ENCODE measurements at places on chromosomes 1 and 21.
A peak's percentile ranks its signal among the peaks of the same experiment; 100 is the strongest.

DNA sequence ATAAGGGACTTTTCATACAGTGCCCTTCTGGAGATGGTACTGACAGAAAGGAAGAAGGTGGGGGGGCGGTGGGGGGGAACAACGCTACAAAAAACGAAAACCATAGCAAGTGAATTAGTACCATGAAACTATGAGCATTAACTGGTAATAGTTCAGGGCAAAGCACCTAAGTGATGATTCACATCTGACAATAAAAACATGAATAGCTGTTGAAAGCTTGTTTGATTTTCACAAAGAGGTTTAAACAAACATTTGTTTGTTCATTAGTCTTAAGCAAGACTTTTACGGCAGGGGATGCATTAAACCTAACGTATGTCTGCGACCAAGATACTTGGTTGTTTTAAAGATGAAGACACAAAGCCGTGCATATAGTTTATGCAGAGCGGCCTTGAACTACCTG lies 177.5 kb downstream of the LMO4 start:
- peak; percentile 23 for DNase-seq

GRCh38 chr1:234963180-234963903 lies 165.3 kb downstream of the TOMM20 start:
- DNase-seq, result peak; percentile 30

- DNase-seq, result no peak
These were observed 431 bp downstream of the MAP1LC3C start for GRCh38 chr1:241998412-241998921.

DNA sequence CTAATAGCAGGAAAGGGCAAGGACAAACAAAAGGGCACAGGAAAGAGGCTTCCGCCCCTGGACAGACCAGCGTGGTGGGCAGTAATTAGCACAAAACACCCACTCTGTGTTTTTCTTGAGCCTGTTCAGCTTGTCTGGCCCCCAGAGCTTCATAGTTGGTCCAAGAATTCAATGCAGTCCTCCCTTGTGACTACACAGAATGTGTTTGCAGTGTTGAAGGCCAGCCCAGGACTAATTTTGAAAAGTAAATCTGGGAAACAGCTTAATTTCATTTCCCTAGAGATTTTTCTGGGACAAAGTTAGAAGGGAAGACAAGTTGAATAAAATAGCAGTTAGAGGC lies 49.2 kb upstream of the LMO4 start:
- DNase-seq, result no peak

DNA sequence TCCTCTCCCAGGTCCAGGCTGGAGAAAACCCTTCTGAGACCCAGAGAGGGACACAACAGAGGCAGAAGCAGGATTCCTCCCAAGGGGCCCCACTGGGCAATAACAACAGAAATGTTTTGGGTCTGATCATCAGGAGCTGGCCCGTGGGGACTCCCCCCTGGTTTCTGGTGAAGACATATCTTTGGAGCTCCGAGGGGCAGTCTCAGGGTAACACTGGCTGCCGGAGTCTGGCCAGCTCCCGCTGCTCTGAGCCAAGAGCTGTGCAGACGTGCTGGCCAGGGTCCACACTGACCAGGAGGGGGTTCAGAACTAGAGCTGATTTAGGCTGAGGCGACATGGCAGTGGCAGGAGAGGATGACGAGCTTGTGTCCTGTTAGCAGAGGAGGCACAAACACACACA lies 13.1 kb downstream of the ECE1 start:
- DNase-seq, result no peak

GRCh38 chr21:33196941-33197374 lies 32.8 kb upstream of the IFNAR2 start:
- peak; percentile 61 for DNase-seq

DNA sequence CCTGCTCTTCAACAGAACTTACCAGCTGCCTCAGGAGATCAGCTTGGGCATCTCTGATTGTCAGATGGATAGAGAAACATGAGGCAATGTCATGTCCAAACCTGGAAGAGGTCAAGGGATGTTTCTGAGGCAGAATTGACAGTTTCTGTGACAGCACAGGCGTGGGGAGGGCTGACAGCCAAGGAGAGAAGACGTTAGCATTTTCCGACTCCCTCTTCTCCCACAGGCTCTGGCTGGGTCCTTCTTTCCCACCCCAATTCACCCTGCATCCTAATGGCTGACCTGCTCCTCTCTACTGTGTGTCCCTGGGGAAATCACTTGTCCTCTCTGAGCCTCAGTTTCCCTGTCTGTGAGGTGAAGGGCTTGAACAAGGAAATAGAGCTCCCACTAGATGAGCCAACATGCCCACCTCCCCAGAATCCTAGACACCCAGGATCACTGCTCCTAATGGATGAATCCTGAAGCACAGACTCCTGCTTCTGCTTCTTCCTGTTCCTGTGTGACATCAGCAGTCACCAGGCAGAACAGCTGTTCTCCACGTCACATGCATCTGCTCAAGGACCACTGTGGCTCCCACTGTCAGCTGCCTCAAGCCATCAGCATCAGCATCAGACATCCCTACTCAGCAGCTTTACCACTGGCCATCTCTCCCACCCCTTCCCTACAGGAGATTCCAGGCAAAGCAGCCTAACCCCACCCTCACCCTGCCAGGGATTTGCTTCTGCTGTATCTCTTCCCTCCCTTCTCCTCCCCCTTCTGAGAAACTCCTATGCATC lies 408.0 kb downstream of the MATN1 start:
- DNase-seq, result no peak

GRCh38 chr1:22641906-22642636 lies 1.4 kb upstream of the C1QC start:
- peak; percentile 67 for DNase-seq

DNA sequence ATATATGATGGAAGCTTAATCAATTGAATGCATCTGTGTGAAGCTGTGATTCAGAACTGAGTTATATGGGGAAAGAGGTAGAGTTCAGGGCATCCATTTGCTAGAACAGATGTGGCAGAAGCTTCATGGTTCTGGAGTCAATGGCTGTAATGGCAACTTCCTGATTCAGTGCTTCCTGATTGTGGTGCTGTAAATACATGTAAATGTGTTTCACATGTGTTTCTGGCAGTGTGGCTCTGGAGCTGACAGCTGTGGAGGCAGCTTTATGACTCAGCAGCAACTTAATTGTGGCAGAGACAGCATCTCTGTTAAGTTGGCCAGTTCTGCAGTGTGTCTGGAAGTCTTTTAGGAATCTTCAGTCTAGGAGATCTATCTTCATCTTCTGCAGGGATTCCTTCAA lies 226.6 kb upstream of the ZRANB2 start:
- peak; percentile 11 for DNase-seq

DNA sequence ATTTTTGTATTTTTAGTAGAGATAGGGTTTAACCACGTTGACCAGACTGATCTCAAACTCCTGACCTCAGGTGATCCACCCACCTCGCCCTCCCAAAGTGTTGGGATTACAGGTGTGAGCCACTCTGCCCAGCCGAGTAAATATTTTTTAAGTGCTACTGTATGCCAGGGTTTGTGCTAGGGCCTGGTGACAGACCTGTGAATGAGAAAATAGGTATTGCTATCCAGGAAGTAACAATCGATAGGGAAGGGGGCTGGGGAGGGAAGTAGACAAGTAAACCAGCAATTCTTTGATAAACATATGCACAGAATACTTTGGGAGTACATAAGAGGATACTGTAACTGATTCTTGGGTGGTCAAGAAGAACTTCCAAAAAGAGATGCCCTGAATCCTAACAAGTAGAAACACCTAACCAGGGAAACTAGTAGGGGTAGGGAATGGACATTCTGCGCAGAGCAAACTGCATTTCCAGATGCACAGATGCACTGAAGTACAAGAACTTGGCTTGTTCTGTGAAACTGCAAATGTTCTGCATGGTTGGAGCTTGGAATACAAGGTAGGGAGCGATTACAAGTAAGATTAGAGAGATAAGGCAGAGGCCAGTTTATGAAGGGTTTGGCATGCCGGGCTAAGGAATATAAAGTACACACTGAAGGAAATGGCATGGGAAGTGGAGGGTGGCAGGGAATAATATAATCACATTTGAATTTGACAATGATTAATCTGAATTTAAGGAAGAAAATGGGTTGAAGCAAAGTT lies 19.0 kb upstream of the DOCK7 start:
- no peak for DNase-seq
